ENCODE measurements at places on chromosomes 7 and 10.

- DNase-seq = peak; percentile 50
Observed at GRCh38 chr7:66099551-66100407, 14.9 kb upstream of the CRCP start.

DNA sequence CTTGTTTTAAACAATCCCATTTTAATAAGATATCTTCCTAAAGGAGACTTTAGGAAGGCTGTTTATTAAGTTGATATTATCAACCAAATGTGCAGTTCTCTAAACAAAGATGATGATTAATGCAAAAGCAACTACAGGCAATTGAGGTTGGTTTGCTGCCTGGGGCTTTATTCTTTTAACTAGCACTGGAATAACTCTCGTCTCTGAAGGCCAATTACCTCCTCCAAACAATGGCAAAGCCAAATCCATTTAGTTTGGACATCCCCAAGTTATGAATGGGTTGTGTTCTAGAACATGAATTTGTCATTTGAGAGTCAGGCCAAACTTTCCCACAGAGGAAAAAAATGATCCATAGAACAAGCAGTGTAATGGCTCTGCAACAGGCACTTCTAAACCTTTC, 114.1 kb downstream of the SLC16A9 start:
- DNase-seq = no peak

GRCh38 chr10:62511656-62512055, 137.5 kb downstream of the ZNF365 start:
- DNase-seq = no peak

GRCh38 chr10:92699518-92700381, 10.0 kb downstream of the HHEX start:
- DNase-seq = no peak

GRCh38 chr10:124730790-124731189, 13.4 kb downstream of the FAM53B start:
- no peak for DNase-seq

- DNase-seq = no peak
Observed at GRCh38 chr10:56139405-56139804, 221.7 kb downstream of the ZWINT start.

DNA sequence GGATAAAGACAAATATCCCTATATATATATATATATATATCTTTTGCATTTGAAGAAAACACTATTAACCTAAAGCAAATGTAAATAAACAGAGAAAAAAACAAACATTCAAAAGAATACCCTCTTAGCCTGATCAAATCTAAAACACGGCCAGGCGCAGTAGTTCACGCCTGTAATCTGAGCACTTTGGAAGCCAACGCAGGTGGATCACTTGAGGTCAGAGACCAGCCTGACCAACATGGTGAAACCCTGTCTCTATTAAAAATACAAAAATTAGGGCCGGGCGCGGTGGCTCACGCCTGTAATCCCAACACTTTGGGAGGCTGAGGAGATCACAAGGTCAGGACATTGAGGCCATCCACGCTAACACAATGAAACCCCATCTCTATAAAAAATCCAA, 9.2 kb downstream of the ANXA7 start:
- no peak for DNase-seq

DNA sequence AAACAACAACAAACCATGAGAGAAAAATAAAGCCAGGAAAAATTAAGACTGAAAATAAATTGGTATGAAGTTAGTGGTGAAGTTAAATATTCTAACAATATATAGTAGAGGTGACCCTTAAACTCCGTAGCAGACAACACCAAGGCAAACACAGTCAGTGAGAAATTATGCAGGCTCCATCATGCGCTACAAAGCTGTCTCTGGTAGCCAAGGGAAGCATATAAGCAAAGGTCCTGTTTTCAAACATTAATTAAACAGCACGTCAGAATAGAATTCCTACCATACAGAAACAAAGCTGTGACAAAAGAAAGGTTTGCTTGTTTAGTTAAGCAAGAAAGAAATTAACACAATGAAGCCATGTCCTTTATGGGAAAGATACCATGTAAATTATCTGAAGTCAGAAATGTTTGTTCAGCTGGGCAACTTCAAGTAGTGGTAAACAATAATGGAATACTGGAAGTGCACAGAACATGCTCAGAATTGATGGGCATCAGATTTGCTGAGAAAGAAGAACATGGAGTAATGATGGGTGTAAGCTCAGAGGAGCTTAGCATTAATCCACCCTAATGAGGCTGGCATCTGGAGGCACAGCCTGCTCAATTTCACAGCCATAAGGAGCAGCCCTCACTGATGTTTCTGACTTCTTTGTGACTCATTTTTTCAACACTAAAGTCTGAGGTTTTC, 75.7 kb downstream of the IGF2BP3 start:
- DNase-seq = no peak

GRCh38 chr7:5532536-5533335, 109.1 kb upstream of the TNRC18 start:
- no peak for DNase-seq

DNA sequence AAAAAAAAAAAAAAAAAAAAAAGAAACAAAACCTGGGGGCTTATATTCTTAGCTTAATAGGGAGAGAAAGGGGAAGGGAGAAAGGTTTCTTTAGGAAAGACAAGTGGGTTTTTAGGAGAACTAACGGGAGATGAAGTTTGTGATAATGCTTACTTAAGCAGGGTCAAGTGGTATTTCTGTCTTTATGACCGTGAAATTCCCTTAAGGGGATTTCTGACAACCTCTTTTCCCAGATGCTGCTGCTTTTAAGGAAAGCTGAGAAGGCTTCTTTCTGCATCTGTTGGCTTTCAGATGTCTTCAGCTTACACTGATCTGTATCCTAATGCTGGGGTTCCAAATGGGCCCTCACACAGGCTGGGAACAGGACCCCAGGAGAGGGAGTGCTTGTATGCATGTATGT, 42.6 kb downstream of the ADAMTS14 start:
- DNase-seq = no peak

DNA sequence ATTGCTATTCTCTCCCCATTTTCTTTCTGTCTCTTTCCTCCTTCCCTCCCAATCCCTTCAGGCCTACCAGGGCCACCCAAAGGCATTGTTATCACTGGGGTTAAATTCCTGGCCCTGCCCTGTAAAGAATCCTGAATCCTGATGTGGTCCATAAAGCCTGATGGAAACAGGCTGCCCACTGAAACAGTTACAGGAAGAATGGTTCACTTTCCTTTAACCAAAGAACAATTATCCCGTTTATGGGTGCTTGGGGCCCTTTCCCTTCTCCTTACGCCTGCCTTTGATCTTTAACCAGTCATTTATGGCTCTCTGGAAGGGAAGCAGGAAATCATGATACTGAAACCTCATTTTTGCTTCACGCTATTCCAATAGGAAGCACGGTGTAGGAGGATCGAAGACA, 273.1 kb upstream of the NEBL start:
- DNase-seq = no peak

GRCh38 chr10:78360284-78360683, 326.6 kb downstream of the RPS24 start:
- DNase-seq = no peak

GRCh38 chr10:89921403-89921802, 220.0 kb downstream of the KIF20B start:
- DNase-seq = peak; percentile 91

- no peak for DNase-seq
Observed at GRCh38 chr10:15863733-15864132, 3.4 kb upstream of the MINDY3 start.

DNA sequence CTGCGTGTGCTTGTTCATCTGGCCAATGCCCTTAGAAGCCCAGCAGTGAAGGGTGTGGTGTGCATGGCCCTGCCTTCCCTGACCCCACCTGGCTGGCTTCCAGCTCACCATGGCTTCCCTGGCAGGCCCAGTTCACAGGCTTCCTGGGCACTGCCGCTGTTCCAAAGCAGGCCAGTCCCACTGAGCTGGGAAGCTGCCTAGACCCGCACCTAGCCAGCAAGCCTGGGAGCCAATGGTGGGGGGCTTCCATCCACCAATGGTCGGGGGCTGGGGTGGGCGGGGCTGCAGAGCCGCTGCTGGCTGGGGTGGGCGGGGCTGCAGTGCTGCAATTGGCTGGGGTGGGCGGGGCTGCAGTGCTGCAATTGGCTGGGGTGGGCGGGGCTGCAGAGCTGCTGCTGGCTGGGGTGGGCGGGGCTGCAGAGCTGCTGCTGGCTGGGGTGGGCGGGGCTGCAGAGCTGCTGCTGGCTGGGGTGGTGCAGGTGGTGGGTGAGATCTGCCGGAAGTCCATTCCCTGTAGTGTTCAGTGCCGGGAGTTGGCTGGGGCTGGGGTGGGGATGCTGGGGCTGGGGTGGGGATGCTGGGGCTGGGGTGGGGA, 12.4 kb downstream of the CALY start:
- DNase-seq = no peak

All from keratinocyte (primary cell).